ENCODE measurements at places on chromosomes 7 and 10.

DNA sequence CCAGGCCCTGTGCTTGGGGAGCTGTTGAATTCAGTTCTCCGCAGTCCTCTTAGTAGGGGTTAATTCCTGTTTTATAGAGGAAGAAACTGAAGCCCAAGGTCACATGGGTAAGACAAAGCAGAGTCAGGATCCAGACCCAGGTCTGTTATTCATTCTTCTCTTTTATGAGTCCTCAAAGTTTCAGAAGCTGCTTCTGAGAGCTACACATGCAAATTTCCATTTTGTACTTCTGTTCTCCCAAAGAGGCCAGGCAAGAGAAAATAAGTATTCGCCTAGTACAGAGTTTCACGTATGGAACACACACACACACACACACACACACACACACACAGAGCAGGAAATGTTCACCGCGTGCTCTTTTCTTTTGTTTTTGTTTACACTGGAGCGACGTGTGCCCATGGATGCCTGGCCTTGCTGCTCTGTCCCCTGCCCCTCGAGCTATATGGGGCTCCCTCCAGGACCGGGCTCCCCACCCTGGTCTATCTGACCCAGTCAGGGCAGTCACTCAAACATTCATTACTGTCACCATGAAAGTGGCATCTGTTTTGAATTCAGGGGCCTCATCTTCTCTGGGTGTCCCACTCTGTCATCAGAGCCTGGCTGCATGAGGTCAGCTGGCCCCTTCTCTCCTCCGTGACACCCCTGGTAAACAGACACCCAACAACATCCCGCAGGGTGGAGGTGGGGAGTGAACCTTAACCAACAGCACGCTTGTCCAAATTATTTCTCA lies 84.4 kb downstream of the TNS3 start:
- DNase-seq: no peak

DNA sequence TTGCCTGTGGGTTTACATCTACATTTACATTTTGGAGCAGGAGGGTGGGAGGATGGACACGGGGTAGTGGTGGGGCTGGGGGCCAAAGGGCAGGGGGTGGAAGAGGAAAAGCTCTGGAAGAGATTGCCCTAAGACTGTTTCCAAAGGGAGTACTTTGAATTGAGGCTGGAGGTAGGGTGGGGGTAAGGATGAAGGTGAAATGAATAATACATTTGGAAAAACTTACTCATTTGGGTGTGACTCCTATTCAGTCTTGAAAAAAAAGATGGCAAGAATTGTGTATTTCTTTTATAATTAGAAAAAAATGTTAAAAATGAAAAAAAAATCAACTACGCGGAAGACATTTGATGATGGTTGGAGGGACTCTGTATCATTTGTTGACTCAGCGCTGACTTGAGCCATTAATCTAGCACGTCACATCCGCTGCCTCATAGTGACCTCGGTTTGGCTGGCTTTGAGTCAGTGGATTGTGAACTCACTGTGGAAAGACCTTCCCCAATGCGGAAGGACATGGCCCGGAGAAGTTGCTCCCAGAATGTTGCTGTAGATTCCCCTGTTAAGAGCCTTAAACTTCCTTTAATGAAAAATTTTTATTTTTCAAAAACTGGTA lies 2.8 kb downstream of the FAM180A start:
- peak; percentile 96 for DNase-seq

GRCh38 chr7:15674586-15674985 lies 11.9 kb downstream of the MEOX2 start:
- no peak for DNase-seq

DNA sequence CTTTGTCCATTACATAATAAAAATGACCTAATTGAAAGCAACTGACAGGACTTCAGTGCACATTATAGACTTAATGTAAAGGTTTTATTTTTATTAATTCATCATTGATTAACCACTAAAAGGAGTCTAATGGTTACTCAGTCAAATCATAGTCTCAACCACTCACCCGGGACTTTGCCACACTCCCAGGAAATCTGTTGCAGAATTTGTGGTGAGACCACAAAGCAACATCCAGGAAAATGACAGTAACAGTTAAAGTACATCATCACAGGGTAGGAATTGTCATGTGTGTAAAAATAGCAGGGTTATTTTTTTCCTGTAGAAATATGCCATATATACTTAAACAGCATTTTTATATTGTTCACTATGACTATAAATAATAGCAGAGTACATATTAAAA lies 6.3 kb upstream of the HGF start:
- DNase-seq: no peak

DNA sequence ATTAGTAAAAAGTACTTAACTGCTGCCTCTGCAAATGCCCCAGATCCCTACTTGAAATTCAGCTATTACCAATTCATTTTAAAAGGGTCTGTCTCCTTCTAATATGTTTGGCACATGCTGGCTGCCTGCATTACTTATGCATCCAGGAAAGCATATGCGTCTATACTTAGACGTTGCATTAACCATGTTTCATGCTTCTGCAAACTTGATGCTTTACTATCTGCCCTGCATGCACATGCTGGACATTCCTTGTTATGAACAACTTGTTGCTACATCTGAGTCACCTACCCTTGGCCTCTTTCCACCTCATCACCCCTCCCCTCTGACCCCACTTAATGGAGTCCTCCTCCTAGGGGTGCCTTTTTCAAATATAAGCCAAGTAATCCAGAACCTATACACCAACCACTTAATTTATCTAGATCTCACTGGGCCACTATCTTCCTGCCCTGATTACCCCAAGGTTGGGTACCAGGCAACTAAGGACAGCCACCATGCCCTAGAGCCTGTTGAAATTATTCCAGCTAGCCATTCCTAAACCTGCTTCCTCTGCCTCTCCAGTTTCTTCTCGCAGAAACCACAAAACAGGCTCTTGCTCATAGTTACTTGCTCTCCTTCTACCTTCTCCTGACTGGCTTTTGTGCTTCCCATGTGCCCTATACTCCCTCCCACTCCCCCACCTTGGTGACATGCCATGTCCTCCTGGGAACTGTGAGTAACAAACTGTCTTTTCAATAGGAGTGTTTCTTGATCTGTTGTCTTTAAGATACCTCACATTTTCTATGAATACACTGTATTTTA lies 1187.9 kb downstream of the REEP3 start:
- no peak for DNase-seq

GRCh38 chr10:128268015-128268722 lies 141.9 kb upstream of the MKI67 start:
- DNase-seq: peak; percentile 5

Measured in A172 (cell line).